ENCODE measurements at places on chromosomes 11 and 22.

GRCh38 chr11:120398132-120398531, 61.9 kb downstream of the ARHGEF12 start:
- DNase-seq, result no peak

DNA sequence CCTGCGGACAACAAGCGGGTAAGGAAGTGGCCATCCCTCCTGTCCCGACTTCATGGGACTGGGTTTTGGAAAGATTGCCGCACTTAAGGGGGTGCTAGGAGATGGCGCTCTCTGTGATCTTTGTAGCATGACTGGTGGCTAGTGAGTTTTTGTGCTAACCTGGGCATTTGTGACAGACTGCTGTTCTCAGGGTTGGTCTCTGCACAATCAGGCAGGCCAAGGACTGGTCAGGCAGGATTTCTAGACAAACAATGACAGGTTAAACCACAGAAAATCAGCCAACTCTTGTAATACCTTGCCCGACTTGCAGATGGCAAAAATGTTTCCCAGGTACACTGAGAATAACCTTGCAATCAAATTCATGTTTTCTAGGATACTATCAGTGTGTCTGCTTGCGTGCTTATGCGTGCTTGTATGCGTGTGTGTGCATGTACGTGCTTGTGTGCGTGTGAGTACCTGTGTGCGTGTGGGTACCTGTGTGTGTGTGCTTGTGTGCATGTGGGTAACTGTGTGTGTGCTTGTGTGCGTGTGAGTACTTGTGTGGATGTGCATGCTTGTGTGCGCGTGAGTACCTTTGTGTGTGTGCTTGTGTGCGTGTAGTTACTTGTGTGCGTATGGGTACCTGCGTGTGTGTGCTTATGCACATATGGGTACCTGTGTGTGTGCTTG, 25.6 kb upstream of the SORL1-AS1 start:
- no peak for DNase-seq

- no peak for DNase-seq
Observed at GRCh38 chr22:45504373-45505341, 2.0 kb downstream of the FBLN1 start.

DNA sequence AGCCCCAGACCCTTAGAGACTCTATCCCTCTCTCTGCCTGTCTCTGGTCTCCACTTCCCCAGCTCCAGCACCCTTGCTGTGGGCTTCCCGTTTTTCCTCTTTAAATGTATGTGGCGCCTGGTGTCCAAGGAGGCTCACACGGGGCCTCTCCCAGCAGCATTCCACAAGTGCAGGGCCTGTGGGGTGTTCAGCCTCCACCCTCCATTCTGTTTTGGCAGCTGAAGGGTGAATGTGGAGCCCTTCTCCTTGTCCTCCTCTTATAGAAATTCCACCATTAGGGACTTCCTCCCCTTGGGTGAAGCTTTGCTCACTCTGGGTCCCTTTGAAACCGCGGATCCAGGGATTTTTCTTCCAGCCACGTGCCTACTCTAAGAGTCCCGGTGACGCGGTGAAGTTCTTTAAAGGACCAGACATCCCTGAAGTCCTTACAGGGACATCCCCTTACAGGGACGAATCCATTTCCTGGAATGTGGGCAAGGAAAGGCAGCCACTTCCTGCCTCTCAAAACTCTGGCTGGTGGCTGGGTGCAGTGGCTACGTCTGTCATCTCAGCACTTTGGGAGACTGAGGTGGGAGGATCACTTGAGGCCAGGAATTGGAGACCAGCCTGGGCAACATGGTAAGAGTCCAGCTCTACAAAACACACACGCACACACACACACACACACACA, 1.6 kb upstream of the TSPAN18 start:
- DNase-seq, result no peak

GRCh38 chr11:109077291-109077920, 344.6 kb upstream of the C11orf87 start:
- no peak for DNase-seq

DNA sequence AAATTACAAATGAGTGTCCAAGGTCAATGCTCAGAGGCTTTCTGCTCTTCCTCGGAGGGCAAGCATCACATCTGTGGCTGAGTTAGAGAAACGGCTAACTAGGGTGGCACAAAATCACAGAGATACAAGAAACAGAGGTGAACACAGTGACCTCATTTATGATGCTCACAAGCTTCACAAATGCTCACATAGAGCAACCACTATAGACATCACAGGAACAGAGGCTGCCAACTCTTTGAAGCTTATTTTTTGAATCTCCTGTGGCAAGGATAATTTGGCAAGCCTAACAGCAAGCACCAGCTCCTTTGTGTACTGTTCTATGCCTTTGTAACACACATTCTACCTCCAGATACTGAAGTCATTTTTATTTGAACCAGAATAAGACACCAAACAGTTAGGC, 416.5 kb upstream of the DDI1 start:
- DNase-seq, result no peak

GRCh38 chr11:78535920-78536319, 38.7 kb downstream of the NARS2 start:
- DNase-seq, result no peak

DNA sequence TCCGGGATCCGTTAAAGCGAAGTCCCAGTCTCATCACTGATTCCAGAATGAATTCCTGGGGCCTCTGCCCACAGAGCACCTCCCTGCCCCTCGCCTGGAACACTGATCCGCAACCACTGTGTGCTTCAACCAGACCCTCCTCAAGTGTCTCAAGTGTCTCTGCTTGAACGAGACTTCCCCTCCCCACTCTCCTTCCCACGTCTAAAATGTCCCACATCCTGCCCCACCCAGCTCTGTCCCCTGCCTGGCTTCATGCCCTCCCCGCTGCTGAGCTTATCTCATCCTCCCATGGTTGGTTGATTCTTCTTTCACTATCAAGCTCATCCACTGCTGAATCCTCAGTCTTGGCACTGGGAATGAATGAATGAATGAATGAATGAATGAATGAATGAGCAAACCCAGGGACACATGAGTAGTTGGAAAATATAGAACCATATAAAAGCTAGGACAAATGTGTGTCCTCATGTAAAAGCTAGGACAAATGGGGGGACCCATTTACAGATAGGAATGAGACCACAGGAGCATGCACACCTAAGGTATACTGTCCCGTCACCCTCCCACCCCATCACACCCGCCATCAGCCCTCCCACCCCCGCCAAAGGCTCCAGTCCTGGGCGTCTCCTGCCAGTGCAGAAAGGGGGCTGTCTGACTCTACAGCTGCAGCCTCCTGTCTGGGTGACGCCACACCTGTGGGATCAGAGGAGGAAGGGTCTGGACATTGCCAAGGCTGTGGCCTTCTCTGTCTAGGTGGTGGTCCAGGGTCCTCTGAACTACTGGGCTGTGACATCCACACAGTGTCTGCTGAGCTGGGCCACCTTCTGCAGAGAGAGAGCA, 71.4 kb upstream of the LINC01488 start:
- DNase-seq, result no peak

DNA sequence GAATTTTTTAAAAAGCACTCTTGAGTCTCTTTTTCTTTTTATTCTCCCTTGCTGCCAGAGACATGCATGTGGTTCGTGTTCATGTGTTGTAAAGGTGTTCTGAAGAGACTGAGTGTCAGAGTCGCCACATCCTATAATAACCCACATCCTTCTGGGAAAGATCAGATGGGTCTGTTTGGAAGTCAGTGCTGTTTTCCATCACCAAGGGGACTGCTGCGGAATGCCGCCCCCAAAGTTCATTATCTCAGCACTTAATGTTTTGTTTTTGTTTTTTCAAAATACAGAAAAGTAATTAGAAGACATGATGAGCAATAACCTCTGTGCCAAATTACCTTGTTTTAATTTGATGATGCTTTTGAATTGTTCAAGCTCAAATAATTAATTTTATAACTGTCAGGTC, 56.9 kb upstream of the EIF3M start:
- no peak for DNase-seq

- DNase-seq, result no peak
Observed at GRCh38 chr11:103807806-103808205, 228.6 kb upstream of the DDI1 start.

DNA sequence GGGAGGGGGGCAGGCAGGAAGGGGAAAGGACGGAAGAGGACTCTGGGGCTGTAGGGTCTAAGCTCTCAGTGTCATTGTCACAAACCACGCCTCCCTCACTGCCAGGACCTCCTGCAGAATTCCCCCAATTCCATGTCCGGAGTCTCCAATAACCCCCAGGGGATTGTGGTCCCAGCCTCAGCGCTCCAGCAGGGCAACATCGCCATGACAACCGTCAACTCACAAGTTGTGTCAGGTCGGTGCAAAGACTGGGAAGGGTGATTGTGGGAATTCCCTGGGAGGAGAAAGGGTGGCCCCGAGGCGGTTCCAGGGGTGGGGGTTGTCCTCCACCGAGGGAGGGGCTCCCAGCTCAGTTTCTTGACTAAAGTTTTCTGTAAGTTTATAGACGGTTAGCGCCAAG, 86.0 kb downstream of the FEZ1 start:
- no peak for DNase-seq

DNA sequence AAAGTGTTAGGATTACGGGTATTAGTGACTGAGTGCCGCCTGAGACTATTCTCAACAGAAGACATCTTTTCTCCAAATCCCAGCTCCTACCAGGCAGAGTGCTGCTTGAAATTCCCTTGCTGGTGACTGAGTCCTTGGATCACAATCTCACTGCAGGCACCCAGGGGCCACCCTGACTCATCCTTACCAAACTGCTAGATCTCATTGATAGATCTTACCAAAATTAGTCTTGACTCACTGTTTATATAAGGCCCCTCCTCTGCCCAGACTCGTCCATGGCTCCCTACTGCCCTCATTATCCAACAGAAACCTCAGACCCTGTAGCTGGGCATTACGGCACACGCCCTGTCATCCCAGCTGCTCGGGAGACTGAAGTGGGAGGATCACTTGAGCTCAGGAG, 14.7 kb downstream of the TBC1D10A start:
- no peak for DNase-seq

DNA sequence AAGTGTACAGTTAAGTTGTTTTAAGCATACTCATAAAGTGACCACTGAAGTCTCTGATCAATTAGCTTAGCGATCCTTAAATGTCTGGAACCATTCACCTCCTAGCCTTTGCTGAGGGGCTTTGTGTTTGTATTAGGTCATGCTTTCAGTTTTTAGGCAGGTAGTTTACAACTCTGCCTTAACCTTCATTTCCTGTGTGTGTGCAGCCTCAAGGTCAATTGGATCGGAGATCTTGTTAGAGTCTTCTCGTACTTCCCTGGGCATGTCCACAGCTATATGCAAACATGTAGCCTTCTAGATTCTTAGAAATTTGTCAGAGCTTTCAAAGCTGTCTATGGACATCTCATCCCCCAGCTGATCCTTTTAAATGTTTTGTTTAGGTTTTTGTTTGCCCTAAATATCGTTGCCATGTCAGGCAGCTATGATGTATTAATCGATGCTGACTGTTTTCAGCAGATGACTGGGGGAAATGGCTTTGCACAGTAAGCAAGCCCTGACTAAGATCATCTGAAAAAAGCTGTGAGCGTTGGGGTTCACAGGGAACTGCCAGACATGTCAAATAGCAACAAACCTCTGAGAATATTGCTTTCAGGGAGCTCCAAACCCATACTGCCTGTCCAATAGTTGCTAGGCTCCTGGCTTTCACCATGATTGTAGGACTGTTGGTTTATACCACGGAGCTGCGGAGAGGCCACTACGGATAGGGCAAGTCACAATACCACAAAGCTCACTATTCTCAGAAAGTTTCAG, 45.6 kb downstream of the GLYAT start:
- DNase-seq, result no peak

DNA sequence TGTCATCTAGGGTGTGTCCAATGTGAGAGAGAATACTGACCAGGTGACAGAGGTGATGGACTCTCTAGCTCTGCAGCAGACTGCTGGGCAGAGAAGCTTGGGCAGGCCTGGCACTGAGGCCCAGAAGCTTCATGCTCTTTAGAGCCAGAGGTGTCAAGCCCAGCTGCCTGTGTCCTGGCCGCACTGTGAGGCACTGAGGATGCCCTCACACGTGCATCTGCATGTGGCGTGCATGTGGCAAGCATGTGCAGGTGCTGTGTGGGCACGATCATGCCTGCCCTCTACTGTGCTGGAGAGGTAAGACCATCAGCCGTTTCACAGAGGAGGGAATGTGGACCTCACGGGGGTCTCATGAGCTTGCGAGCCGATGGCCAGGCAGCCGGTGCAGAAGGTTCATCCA, 15.8 kb upstream of the TXNRD2 start:
- DNase-seq, result no peak

- DNase-seq, result no peak
Observed at GRCh38 chr11:120057028-120057330, 80.9 kb downstream of the TRIM29 start.

GRCh38 chr11:125226706-125227105, 62.2 kb downstream of the PKNOX2 start:
- DNase-seq, result no peak

GRCh38 chr11:30143098-30143705, 87.6 kb upstream of the FSHB start:
- DNase-seq, result peak; percentile 39

GRCh38 chr11:121221496-121222200, 70.9 kb upstream of the SC5D start:
- no peak for DNase-seq

DNA sequence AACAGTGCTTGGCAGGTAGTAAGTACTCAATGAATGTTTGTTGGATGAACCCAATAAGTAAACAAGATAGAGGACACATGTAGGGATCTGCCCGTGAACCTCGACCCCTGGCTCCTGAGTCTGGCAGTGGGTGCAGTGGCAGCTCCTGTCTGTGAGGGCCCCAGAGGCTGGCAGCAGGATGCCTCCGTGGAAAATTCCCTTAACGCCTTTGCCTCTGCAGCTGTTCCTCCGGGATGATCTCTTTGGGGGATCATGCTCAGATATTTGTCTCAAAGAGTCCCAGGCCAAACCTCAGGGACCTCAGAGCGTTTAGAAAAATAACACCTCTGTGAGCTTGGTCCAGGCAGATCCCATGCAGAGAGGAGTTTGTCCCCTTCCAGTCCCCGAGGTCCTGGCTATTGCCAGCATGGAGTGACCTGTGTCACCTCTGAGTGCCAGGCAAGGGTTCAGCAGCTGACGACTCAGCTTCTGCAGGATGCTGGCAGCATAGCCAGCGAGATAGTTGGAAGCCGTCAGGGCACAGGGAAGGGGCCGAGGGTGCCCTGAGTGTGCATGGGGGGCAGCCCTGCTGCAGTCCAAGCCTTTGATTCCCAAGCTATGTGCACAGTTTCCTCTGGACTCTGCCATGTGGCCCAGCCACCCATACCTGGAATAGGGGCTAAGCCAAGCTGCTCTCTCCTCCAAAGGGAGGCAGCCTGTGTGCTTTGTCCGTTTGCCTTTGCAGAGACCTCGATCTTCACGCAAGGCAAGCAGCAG, 613 bp upstream of the MCHR1 start:
- DNase-seq, result no peak

GRCh38 chr11:115181538-115181937, 322.7 kb downstream of the CADM1 start:
- no peak for DNase-seq

DNA sequence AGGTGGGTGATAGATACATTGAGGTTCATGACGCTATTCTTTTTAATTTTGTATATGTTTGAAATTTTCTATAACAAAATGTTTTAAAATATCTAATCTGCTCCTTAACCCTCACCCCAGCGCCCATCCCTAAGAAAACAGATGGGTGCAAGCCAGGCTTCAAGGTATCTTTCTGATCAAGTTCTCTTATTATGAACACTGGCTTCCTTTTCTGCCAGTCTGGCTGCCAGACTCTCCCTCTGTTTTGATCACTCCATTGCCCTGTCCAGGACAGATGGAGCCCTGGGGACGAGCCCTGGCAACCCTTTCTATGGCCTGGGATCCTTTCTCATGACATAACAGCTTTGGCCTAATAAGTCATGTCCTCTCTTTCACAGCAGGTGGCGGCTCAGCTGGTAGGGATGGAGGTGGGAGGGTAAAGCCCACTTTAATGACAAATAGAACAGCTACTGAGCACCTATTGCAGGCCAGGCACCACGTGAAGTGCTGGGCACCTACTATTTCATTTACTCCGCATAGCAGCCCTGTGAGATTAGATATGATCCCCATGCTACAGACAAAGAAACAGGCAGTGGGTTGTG, 38.4 kb downstream of the DRD2 start:
- DNase-seq, result no peak
